NCI-H187 (cell line): ENCODE measurements at places on chromosomes 3 and 15.

GRCh38 chr15:61041886-61042285 is 187.2 kb downstream of the RORA start:
- DNase-seq = no peak

GRCh38 chr3:69201658-69202057 is 79.3 kb upstream of the LMOD3 start:
- DNase-seq = no peak

DNA sequence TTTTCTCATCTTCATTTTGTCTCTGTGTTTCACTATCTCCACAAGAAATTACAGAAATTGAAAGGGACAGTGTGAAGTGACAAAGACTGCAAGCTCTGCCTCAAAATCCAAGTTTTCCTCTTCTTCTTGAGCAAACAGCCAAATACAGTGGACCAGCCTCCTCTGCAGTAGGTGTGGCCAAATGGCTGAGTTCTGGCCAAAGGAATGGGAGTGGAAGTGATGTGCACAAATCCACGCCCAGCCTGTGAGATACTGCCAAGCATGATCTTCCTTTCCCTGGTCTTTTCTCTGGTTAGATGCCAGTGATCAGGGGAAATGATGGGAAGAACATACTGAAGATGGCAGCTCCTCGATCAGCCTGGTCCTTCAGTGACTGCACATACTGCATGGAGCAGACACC is 111.0 kb upstream of the CPNE4 start:
- no peak for DNase-seq

DNA sequence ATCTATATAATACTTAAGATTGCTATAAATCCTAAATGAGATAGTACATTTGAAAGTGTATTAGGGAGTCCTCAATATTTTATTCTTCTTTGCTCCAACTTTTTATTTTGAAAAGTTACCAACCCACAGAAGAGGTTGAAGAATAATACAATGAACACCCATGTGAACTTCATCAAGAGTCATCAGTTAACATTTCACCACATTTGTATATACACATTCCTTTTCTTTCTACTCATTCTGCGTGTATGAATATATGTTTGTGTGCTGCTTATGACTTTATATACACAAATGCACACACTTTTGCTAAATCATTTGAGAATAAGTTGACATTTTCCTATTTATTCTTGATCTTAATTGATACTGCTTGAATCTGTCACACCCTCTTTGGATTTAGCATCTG is 193.3 kb upstream of the CGNL1 start:
- DNase-seq = no peak

GRCh38 chr3:155760653-155761052 is 15.8 kb upstream of the PLCH1 start:
- DNase-seq = no peak
